Heart right ventricle (tissue), 16 donors: ENCODE measurements at places on chromosomes 2 and 18. TPM values are rescaled to one million over a fixed set of nuclear protein-coding genes. Genes with fewer than 3 reads are reported as not detected.

Gene PPP1R1C
- total RNA-seq, result 36.6 TPM

Gene RIT2
- not detected for total RNA-seq

Gene CXCR1
- 0.15 TPM for total RNA-seq

GRCh38 chr18:75072672-75073371 is 136.1 kb downstream of the PTGR3 start:
- no peak overlapping the region for H3K4me3 ChIP-seq
- H3K27ac ChIP-seq, result no peak overlapping the region
- no peak for DNase-seq

GRCh38 chr2:223835701-223836532 is 1.5 kb downstream of the AP1S3 start:
- no peaks in the 10 kb centered on the region for H3K27me3 ChIP-seq
- DNase-seq, result no peak
- H3K4me3 ChIP-seq, result no peak overlapping the region
- no peaks in the 10 kb centered on the region for H3K36me3 ChIP-seq
- H3K27ac ChIP-seq, result no peak overlapping the region

- no peak overlapping the region for H3K4me3 ChIP-seq
- no peaks in the 10 kb centered on the region for H3K36me3 ChIP-seq
- DNase-seq, result no peak
- no peaks in the 10 kb centered on the region for H3K27me3 ChIP-seq
- H3K4me1 ChIP-seq, result no peaks in the 10 kb centered on the region
- no peak overlapping the region for H3K27ac ChIP-seq
Measured at GRCh38 chr2:163601377-163601776, 134.4 kb downstream of the FIGN start.

DNA sequence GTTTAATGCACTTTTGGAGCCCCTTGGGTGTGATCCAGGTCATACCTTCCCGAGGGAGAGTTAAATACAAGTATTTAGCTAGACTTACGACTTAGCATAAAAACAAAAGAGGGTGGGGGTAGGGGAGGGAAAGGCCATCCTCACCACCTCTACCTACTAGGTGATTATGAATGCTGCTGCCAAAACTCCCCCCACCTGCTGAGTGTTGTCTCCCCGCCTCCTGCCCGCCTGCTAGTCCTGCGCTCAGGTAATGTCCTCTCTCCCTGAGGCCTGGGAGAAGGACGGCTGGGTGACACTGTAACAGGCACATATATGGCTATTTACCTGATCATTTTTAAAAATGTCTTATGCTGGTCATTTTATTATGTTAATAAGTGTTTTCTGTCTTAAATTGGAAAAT is 3.0 kb upstream of the NCKAP5 start:
- H3K4me1 ChIP-seq, result peaks cover 15% of the 10 kb centered on the region
- peaks cover 9% of the 10 kb centered on the region for H3K27me3 ChIP-seq
- H3K36me3 ChIP-seq, result no peaks in the 10 kb centered on the region

GRCh38 chr2:80057956-80058355 is 246.6 kb downstream of the LRRTM1 start:
- H3K4me1 ChIP-seq, result no peaks in the 10 kb centered on the region
- H3K4me3 ChIP-seq, result no peak overlapping the region
- H3K36me3 ChIP-seq, result no peaks in the 10 kb centered on the region
- H3K27ac ChIP-seq, result no peak overlapping the region
- no peaks in the 10 kb centered on the region for H3K27me3 ChIP-seq
